RCC 7860 (cell line): ENCODE measurements at places on chromosomes 2 and 18.

DNA sequence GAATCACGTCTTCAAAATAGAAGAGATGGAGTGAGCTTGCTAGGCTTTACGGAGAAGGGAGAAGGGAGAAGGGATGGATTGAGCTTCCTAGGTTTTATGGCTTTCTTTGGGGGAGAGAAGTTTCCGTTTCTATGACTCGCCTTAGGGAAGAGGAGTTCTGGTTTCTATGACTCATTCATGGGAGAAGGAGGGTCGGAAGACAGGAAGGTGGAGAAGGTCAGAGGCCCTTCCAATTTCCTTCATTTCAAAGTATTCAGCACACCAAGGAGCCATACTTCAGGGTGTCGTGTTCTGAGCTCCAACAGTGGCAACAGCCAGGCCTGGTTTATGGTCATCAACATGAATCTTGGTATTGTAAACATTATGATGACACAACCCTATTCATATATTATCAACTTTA is 284.7 kb upstream of the VWC2L start:
- DNase-seq = peak; percentile 63

DNA sequence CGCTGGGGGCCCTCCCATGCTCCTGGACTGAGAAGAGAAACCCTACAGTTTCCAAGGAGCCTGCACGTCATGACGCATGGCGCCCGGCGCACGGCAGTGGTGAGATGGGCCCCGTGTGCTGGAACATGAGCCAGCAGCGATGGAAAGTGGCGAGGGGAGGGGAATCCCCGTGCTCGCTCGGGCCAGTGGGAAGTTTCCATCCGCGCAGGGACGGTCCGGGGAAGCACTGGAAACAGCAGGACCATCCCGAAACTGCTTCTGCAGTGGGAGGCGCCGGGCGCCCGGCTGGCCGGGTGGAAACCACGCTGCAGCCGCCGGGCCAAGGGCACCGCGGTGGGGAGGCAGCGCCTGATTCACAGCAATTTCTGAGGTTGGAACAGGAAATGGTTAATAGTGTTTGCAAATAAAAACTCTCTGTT is 4.9 kb upstream of the PDCD1 start:
- DNase-seq = no peak

DNA sequence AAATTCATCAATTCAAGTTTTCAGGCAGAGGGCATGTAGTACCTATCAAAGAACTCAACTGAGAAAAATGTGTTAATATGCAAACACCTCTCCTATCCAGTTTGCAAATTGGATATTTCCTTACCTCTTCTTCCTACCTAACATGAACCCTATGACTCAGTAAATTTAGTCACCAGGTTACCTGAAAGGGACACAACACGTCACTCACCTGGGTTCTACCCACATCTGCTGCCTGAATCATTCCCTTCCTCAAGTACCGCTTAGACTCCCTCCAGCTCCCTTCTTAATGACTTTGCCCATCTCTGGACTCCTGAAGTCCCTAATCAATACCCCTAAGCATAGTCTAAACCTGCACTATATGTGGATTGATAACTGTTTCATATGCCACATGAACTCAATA is 10.4 kb downstream of the ANKRD44 start:
- DNase-seq = no peak

DNA sequence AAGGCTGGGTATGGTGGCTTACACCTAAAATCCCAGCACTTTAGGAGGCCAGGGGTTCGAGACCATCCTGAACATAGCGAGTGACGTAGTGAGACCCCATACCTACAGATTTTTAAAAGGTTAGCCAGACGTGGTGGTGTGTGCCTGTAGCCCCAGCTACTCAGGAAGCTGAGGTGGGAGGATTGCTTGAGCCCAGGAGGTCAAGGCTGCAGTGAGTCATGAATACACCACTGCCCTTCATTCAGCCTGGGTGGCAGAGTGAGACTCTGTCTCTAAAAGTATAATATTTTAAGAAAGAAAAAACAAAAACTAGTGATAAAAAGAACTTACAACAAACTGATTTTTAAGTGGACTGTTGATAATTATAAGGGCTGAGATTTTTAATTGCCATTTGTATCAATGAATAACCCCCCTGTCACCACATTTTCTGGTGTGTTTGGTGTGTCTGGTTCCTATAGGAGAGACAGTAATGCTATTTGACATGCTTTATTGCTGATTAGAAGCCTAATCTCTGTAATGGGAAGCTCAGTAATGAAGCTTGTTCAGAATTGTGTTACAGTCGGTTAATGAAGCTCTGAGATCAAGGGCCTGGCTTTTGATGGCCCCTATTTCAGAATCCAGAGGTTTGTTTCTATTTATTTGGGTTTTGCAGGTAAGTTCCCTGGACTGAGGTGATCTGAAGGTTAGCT is 147.0 kb downstream of the NEDD4L start:
- DNase-seq = no peak

- DNase-seq = no peak
Observed at GRCh38 chr2:38704664-38705063, 38.8 kb downstream of the GALM start.

DNA sequence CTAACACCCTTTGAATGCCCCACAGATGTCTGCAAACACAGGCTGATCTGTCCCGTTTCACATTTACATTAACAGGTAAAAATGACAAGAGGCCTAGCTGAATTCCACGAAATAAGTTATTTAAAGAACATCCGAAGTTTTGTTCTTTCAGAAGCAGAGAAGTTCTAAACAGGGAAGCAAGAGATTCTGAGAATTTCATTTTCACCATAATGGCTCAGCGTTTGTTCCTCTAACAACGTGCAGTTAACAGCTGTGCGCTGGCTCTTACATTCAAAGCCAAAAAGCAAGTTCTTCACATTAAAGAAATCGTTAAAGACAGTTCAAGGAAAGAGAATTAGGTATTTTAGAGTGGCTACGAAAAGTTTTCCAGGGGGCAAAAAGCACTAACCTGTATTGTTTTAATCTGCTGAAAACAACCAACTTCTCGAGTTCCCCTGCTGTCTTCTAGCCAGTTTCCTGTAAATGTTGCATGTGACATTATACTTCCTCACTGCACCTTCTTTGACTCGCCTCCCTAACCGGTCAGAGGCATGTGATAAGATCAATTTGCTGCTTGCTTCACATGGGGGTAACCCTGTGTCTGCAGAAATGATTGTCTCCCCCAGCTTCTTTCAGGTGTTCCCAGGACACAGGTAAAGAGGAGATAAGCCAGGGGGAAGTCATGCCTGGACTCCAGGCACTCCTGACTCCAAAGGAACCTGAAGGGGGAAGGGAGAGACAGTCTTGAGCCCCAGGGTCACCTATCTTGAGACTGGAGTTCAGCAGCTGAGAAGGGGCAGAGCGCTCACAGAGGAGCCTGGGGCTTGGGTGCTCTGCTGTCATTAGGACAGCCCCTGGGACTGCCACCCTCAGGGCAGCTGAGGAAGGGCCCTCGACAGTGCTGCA is 36.8 kb upstream of the WIPF1 start:
- no peak for DNase-seq

DNA sequence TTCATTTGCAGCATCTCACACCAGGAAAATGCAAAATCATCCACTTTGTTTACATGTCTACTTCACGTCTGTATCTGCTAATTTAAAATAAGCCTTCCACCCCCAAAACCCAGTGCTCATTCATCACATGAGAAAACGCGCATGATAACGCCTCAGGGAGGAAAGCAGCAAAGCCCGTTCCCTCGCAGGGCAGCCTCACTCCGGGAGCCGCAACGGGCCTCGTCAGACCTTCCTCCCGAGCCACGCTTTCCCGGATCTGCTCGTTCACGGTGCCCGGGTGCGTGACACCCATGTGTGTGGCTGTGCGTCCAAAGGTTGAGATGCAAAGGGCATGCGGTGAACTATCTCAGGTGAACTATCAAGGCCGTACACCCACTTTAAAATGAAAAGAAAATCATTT is 59.8 kb downstream of the NDUFA10 start:
- DNase-seq = no peak

DNA sequence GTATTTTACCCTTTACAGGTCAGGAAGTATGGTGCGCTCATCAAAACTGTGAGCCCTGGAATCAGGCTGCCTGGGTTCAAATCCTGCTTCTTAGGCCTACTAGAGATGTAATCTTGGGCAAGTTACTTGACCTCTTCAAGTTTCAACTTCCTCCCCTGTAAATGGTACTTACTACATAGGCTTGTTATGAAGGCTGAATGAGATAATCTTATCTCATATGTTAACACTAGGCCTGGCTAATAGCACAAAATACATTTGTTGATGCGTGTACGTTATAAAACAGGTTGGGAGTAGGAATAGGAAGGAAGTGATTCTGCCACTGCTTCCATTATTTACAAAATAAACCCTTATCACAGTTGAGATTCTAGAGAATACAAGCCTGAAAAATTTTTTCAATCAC is 1.7 kb upstream of the RFTN2 start:
- DNase-seq = no peak

- DNase-seq = peak; percentile 42
Observed at GRCh38 chr2:24382363-24383073, 22.2 kb upstream of the ITSN2 start.

- DNase-seq = no peak
Observed at GRCh38 chr18:27823053-27823452, 353.9 kb downstream of the CDH2 start.

GRCh38 chr2:49186050-49186648 is 31.8 kb upstream of the FSHR start:
- DNase-seq = no peak

GRCh38 chr2:200264631-200265030 is 41.9 kb upstream of the SPATS2L start:
- no peak for DNase-seq

DNA sequence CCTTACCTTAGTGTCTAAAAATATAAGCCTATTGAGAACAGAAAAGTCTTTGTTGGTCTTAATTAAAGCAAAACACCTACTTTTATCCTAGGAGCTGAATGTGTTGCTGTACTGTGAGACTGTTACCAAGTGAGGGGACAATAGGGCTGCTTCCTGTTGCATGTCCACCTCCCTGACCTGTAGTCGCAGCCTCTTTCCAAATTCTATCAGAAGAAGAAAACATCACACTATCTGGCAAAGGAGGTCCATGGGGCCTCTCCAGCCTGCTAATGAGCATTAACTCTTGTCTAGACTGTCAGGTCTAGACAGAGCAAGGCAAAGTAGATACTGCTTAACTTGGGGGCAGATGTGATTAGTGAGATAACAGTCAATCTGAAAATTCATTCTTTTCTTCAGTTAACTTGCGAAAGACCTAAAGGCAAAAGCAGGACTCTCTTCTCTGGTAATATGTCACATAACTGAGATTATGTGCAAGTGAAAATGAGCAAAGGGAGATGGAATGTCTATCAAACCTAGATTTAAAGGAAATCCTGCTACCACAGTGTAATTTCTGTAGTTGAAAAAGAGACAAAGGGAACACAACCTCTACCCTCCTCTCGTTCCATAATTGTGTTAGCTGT is 66.9 kb downstream of the CDH20 start:
- DNase-seq = no peak

DNA sequence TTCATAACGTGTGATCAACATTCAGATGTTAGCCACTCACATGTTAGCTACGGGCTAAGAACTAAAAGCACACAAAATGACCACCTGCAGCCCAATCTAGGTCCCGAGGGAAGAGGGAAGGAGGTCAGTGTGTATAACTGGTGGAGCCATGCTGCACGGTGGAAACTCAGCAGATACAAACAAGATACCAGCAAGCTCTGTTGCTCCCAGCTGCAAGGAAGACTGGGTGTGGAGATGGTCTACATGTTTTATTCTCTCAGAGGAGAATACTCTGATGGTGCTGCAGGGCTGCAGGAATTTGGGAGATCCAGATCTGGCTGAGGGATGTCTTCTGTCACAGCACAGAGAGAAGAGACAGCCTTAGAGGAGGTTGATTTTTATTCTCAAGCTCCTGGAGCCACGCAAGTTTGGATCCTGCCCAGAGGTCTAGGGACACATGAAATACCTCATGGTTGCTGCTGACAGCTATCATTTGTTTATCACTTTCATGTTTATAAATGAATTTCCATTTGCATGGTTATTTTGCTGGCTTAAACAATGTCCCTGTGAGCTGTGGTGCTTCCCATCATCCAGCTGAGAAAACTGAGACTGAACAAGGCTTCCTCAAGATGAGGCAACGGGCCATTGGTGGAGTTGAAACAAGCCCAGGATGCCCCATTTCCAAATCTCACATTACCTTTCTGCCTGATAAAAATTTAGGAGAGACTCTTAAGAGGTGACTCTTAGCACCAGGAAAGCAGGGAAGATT is 30.9 kb downstream of the RNF144A start:
- DNase-seq = no peak

DNA sequence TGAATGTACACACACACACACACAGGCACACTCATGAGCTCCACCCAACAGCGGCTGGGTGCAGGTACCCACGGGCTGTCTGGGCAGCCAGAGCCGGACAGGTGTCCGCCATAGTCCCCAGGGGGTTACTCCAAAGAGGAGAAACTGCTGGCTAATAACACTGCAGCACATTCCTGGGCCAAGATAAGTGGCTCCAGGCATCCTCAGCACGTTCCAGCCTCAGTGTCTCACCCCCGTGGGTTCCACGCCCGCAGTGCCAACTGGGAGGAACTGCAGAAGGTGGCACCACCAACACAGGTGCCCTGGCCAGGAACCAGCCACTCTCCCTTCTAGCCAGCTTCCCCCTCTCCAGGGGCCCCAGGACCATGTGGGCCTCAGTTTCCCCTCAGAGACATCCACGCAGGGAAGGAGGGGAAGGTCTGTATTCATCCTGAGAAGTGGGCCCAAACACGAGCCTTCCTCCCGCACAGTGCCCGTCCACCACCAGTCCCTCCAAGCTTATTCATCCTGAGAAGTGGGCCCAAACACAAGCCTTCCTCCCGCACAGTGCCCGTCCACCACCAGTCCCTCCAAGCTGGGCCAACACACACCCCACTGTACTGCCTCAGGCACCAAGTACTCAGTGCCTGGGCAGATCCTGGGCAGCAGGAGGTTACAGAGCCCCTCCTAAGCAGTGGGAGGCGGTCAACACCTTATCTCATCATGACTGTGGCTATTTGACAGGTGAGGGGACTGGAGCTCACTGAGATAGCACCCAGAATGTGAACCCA is 47.6 kb downstream of the TNS1 start:
- no peak for DNase-seq

GRCh38 chr2:41906338-41906725 is 141.5 kb upstream of the PKDCC start:
- no peak for DNase-seq

GRCh38 chr2:232854082-232854481 is 16.0 kb upstream of the SNORC start:
- peak; percentile 23 for DNase-seq

GRCh38 chr2:224709301-224709700 is 6.9 kb downstream of the CCDC195 start:
- no peak for DNase-seq
